ENCODE measurements at places on chromosomes 4 and X.

DNA sequence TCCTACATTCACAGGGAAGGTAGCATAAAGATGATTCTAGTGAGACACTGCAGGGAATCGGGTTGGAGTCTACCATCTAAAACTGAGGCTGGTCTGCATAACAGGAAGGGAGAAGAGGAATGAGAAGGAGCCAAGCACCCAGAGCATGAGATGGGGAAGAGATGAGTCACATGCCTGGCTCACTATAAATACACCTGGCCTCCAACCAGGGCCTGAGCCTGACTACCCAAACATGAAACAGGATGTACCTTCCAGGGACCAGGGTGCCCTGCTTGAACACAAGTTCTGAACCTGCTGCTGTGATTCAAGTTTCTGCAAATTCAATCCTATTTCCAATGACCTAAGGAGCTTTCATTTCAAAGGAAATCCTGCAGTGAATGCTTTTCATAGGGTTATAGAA lies 24.9 kb downstream of the CD99L2 start:
- no peak for DNase-seq

- DNase-seq = no peak
Observed at GRCh38 chr4:132992686-132993085, 156.4 kb upstream of the PCDH10 start.

- no peak for DNase-seq
Observed at GRCh38 chrX:54048412-54048811, 4.1 kb upstream of the PHF8 start.

DNA sequence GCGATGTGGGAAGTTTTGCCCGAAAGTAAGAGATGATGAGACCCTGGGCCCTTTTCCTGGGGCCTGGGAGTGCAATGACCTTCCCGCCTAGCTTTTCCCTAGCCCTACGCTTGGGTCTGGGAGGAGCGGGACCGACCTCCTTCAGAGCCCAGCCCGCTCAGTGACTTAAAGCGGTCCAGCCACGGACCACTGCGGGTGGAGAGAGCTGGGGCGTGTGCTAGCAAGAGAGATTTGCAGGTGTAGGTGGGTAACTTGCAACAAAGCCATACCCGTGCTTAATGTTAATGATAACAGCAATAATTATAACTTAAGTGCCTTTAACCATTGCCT lies 503 bp upstream of the PDE5A start:
- DNase-seq = no peak

GRCh38 chrX:125289920-125290319 lies 29.8 kb upstream of the TEX13C start:
- no peak for DNase-seq

DNA sequence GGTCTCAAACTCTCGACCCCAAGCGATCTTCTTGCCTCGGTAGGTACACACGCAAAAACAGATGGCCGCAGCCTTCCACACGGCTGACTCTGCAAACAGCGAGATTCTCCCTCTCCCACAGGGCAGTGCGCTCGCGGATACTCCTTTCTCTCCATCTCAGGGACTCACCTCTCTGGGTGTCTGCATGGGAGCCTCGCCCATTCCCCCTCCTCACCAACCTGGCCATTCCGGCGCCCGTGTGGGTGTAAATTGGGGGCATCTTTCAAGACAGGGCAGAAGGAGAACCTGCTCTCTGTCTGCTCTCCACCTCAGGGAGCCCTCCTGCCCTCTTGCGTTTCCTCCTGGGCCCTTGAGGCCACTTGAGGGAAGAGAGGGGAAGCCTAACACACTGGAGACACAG lies 4.4 kb downstream of the CTAG2 start:
- no peak for DNase-seq

DNA sequence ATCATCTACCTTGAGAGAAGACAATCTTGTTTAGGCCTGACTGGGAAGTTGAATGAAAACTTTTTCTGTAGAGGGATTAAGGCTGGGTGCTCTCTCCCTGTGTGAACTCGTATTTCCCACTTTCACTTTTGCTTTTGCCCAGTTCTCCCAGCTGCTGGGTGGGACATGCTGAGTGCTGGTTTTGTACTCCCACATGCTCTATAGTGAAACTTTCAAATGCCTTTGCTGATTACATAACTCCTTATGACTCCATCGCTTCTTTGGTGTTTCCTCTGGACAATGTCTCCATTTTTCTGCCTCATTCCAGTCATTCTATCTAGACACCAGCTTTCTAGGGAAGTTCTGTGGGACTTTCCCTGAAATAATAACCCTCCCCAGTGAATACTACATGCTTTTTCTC lies 100.5 kb downstream of the CLNK start:
- DNase-seq = no peak

- DNase-seq = no peak
Observed at GRCh38 chrX:106670631-106671030, 55.9 kb upstream of the RNF128 start.

GRCh38 chr4:24781999-24782745 lies 13.2 kb upstream of the SOD3 start:
- DNase-seq = no peak

- no peak for DNase-seq
Observed at GRCh38 chr4:151688003-151688784, 72.6 kb downstream of the GATB start.

- no peak for DNase-seq
Observed at GRCh38 chr4:76998251-76998901, 48.8 kb downstream of the SEPTIN11 start.

GRCh38 chr4:120432301-120432860 lies 365.7 kb upstream of the MAD2L1 start:
- no peak for DNase-seq

DNA sequence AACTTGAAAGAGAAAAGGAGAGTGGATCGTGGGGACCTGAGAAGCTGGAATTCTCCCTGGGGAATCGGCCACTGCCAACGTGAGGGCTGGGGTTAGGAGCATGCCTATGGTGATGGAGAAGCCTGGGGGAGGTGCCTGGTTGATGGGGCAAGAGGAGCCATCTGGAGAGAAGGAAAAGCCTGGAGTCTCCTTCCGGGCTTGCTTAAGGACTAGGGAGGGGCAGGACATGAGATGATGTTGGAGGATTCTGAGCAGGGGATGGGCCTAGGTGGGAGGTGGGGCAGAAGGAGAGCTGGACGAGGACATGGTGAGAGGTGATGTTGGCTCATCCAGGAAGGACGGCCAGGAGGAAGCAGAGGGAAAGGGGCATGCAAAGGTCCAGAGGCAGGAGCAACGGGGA lies 35.0 kb upstream of the GYG2 start:
- no peak for DNase-seq

GRCh38 chr4:123415977-123416376 lies 19.4 kb downstream of the SPRY1 start:
- DNase-seq = no peak

DNA sequence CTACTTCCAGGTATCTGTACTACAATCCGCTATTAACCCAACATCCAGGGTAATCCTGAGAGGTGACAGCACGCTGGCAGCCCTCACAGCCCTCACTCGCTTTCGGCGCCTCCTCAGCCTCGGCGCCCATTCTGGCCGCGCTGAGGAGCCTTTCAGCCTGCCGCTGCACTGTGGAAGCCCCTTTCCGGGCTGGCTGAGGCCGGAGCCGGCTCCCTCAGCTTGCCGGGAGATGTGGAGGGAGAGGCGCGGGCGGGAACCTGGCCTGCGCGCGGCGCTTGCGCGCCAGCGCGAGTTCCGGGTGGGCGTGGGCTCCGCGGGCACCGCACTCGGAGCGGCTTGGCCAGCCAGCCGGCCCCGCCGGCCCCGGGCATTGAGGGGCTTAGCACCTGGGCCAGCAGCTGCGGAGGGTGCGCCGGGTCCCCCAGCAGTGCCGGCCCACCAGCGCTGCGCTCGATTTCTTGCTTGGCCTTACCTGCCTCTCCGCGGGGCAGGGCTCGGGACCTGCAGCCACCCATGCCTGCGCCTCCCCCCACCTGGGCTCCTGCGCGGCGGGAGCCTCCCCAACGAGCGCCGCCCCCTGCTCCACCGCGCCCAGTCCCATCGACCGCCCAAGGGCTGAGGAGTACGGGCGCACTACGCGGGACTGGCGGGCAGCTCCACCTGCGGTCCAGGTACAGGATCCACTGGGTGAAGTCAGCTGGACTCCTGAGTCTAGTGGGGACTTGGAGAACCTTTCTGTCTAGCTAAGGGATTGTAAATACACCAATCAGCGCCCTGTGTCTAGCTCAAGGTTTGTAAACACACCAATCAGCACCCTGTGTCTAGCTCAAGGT lies 87.3 kb downstream of the PRSS12 start:
- no peak for DNase-seq

GRCh38 chr4:17336524-17336961 lies 175.3 kb downstream of the QDPR start:
- DNase-seq = no peak

DNA sequence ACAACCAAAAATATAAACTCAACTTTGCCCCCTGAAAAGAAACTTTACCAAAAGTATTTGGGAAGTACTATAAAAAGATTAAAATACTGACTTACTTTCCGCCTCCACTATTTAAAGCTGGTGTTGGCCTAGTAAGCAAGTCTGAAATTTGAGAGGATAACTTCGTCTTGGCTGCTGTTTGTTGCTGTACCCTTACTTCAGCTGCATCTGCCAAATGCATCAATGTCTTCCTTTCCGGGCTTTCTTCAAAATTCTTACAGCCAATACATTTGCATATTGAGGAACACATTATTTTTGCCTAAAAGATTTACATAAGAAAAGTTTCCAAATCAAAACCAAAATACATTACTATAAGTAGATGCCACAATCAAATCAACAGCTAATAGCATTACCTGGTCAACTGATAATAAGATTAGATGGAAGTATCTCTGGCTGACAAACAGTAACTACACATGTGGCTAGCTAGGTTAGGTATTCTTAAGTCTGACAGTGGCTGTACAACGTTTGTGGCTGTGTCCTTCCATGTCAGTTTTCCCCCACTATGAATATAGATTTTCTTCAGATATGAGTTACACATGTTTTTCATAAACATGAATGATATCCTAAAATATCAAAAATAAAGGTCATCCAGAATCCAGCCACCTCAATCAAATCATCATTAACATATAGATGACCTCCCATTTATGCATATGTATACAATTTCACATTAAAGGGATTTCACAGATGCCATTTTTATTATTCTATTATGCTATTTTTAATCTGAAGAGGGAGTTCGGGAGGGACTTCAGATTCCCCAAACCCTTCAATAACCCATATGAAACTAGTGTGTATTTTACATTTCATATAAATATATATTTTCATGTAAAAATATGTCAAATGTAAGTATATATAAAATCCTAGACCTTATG lies 30.6 kb downstream of the THAP9 start:
- no peak for DNase-seq

DNA sequence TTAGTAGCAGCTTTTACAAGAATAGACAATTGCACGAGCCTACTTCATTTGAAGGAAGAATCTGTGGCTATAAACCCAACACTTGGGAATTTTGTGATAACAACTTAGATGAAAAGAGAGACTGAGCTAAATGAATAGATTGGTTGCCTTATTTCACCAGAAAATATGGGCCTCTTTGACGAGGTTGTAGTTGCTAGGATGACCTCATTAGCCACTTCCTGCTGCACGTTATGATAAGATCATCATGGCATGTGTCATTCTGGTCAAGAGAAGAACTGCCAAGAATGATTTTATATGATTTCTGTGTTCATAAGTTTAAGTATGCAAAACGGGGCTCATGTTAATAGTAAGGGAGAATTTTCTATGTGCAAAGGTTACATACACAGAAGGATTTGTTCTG lies 321.9 kb upstream of the GIMD1 start:
- no peak for DNase-seq

DNA sequence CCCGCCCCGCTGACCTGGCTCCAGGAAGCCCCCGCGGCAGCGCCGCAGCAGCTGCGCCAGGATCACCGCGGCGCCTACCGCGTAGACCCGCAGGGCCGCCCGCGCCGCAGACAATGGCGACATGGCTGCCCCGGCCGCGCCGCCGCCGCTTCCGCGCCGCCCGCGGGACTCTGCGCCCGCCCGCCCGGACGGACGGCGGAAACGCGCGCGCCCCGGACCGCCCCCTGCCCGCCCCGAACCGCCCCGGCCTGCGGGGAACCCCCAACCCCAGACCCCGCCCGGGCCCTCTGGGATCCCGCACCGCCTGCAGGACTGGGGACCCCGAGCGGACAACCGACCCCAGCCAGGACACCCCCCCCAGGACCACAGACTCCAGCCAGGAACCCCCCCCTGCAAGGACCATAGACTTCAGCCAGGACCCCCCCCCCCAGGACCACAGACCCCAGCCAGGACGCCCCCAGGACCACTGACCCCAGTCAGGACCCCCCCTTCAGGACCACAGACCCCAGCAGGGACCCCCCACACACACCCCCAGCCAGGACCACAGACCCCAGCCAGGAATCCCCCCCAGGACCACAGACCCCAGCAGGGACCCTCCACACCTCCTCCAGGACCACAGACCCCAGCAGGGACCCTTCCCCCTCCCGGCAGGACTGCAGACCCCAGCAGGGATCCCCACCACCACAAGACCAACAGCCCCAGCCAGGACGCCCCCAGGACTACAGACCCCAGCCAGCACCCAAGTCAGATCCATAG lies at the start of the genes DHRSX and ZBED1:
TSS of gene DHRSX (minus strand) at position 174 of the 756 bp plus-strand sequence. CDS start at position 123, 51 bp downstream.
TSS of gene ZBED1 (minus strand) at position 174 of the 756 bp plus-strand sequence. CDS start 10,257 bp downstream, outside the sequence.
- DNase-seq = peak; percentile 36

DNA sequence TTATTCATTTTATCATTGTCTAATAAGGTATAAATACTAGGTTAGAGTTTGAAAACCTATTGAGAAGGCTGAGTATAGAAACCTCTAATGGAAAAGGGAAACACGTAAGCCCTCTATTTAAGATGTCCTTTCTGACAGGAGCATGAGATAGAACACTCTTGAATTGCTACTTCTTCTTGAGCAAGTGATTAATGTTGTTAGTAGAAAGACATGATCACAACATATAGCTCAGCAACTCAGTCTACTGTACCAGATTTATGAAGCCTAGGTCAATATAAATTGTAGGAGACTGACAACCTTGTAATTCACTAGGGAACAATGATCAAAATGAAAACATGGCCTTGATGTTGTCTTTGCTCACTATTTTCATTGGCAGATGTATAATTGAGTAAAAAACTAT lies 189.7 kb downstream of the ANTXR2 start:
- DNase-seq = no peak

- DNase-seq = no peak
Observed at GRCh38 chrX:102849396-102849795, 87.7 kb upstream of the RAB40AL start.

- no peak for DNase-seq
Observed at GRCh38 chr4:63049278-63049677, 1360.0 kb downstream of the TECRL start.

DNA sequence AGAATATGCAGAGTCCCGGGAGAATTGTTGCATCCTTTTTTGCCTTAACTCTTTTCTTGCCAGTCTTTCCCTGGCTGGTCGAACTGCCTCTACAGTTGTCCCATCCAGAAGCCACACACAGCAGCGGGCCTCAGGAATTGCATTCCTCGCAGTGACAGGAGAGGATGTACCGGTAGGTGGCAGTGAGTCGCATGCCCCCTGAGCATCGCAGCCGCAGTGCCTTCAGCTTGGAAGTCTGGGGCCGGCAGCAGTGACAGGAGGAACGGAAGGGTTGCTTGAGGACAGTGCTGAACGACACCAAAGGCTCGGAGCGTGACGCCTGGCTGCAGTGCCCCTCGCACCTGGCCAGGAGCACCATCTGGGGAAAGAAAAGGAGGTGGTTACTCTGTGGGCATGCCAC lies 23.5 kb downstream of the NDP start:
- no peak for DNase-seq

- DNase-seq = no peak
Observed at GRCh38 chrX:119145241-119145653, 17.6 kb upstream of the KIAA1210 start.

- no peak for DNase-seq
Observed at GRCh38 chrX:123983240-123983639, 21.7 kb downstream of the STAG2 start.

- no peak for DNase-seq
Observed at GRCh38 chrX:13153796-13154195, 109.4 kb upstream of the FAM9C start.

GRCh38 chrX:40083979-40084359 lies 13.8 kb downstream of the BCOR start:
- DNase-seq = no peak
